GM04503 (cell line): ENCODE measurements at places on chromosomes 1 and 21.

GRCh38 chr1:206469933-206470691 is at the start of gene IKBKE:
IKBKE (plus strand) TSS chr1:206470476; CDS start chr1:206473228, 2,752 bp downstream.
- no peak for DNase-seq

DNA sequence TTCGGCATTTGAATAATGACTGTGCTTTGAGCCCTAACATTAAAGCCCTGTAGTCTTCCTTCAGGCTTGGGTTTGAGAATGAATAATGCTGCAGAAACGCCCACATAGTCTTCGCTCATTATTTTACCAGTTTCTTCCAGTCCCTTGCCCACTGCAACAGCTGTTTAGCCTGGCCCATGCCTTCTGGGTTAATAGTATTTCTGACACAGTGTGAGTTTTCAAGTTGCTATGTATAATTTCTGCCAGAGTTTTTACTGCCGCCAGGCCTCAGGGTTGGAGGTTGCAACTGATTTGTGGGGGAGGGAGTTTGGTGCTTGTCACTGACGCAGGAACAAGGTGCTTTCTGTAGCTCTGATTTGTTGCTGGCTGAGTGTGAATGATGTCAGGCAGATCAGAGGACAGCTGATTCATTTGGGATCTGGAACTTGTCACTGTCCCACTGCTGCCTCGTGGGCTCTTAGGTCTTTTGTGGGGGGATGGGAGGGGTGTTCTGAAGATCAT is 109.8 kb downstream of the MAST2 start:
- DNase-seq: peak; percentile 96

DNA sequence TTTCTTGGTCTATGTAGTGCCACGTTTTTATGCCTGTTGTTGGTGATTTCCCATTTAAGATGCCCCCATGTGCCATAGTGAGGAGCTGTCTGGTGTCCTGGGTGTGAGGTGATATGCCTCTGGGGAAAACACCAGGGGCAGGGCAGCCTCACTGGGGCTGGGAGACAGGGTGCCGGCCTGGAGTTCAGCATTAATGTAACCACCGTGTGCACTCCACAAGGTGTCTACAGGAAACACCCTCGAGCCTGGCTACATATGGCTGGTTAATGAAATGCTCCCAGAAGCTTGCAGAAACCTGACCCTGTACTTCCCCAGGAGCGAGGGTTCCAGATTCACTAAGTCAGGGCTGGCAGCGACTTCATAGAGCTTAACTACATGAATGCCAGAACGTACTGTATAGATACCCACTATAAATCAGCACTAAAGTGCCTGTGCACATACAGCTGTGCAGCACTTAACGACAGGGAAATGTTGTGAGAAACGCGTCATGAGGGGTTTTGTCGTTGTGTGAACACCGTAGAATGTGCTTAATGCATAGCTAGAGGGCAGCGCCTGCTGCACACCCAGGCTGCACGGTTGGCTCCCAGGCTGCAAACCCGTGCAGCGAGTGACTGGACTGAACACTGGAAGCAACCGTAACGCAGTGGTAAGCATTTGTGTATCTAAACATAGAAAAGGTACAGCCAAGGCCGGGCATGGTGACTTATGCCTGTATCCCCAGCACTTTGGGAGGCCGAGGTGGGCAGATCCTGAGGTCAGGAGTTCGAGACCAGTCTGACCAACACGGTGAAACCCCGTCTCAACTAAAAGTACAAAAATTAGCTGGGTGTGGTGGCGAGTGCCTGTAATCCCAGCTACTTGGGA is 10.4 kb downstream of the TFF2 start:
- no peak for DNase-seq

GRCh38 chr1:29218223-29218622 is 12.5 kb downstream of the MECR start:
- DNase-seq: peak; percentile 44

- peak; percentile 8 for DNase-seq
These were observed 21.7 kb downstream of the CACNA1S start for GRCh38 chr1:201090541-201090940.

GRCh38 chr1:193479187-193479586 is 292.8 kb upstream of the B3GALT2 start:
- DNase-seq: no peak

DNA sequence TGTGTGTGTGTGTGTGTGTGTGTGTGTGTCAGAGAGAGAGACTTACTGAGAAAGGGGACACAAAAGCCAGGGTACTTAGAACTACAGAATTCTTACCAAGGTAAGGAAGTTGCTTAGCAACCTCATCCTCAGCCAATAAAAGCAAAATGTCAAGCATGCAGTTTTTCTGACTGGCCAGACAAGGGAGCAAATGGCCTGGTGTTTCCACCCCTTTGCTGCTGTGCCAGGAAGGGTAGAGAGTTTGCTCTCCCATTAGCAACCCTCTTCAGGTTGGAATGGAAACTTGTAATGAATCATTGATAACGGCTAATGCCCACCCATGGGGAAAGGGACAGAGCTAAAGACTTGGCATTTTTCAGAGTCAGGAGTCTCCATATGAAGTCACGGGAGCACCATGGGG is 10.6 kb downstream of the RXRG start:
- no peak for DNase-seq

DNA sequence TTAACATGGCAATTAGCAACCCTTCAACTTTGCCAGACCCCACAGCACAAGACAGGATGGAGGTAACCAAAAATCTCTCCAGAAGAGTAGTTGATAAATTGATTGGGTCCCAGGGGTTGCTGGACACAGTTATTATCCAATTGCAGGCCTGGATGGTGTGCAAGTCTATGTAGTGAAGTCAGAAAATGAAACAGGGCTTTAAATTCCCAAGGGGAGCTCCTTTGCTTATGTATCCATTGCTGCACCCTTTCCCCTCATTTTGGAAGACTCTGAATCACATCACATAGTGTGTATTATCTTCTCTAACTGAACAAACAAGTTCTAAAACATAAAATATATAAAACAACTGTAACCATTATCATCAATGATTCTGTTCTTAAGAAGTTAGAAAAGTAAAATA is 550.2 kb downstream of the LMO4 start:
- no peak for DNase-seq

- peak; percentile 87 for DNase-seq
These were observed 40.6 kb downstream of the AKNAD1 start for GRCh38 chr1:108816049-108816893.

- no peak for DNase-seq
These were observed 13.3 kb upstream of the FMOD start for GRCh38 chr1:203364094-203364801.

DNA sequence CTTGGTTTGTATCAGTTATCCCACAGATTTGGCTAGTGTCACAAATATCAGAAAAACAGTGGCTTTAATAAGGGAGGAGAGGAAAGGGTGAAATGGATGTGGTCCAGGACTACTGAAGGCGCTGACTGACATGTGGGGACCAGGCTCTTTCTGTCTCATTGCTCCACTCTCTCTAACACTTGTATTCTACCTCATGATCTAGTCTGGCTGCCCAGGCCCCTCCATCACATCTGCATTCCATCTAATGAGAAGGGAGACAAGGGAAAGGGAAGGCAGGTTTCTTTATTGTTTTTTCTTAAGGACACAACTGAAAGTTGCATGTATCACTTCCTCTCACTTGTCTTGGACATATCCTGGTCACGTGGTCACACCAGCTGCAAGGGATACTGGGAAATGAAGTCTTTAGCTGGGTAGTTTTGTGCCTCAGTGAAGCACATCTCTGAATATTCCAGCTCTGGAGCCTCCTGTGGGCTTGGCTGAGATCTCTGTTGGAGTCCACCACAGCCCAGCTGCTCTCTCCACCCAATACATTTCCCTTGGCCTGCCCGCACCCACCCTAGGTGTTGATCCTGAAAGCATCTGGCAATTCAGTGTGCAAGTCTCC is 42.0 kb upstream of the PADI2 start:
- DNase-seq: no peak

GRCh38 chr1:171513743-171514142 is 28.4 kb downstream of the PRRC2C start:
- no peak for DNase-seq

DNA sequence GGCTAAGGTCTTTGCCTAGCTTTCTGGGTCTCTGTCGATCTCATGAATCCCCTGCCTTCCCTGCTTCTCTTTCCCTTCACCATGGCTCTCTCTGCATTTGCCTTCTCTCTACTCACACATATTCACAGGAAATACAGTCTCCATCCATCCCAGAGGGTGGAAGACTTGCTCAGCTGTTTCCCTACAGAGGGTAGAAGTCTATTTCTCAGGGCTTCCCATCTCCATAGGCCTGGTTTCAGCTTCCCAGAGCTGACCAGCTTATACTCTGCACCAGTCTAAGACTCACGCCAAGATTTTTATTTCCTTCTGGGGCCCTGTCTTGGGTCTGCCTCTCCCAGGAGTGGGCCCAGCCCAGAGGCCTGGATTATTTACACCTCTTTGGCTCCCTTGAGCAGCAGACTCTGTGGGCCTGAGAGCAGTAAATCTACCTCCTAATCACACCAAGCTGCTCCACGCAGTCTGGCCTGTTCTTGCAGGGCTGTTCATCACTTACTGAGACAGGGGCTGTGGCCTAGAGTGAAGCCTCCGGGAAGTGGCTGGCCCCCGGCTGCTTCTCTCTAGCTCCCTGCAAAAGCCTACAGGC is 102.5 kb downstream of the PLXNA2 start:
- no peak for DNase-seq

GRCh38 chr1:157154291-157154690 is 16.1 kb upstream of the ETV3 start:
- no peak for DNase-seq

DNA sequence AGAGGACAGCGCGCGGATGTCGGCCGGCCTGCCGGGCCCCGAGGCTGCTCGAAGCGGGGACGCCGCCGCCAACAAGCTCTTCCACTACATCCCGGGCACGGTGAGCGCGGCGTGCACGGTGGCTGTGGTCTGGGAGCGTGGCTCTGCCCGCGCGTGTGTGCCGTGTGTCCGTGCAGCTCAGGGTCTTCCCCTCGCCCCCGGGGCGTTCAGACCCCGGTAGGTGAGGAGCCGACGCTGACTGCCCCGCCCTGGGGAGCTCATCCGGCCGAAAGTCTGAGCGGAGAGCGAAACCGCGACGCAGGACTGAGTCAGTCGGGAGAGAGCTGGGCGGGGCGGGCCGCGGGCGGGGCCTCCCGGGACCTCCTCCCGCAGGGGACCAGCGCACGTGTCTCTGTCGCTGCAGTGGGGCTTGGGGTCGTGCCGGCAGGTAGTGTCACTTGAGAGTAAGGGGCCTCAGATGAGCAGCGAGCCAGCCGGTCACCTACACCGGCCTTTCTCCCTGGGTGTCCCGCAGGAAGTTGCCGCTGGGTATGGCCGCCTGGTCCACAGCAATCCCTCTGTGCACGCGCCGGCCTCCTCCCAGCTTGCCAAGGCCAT is 520 bp downstream of the PLEKHN1 start:
- DNase-seq: no peak

GRCh38 chr1:222390181-222390580 is 157.7 kb downstream of the HHIPL2 start:
- no peak for DNase-seq

- DNase-seq: no peak
These were observed 519 bp downstream of the RERE start for GRCh38 chr1:8816831-8817411.

DNA sequence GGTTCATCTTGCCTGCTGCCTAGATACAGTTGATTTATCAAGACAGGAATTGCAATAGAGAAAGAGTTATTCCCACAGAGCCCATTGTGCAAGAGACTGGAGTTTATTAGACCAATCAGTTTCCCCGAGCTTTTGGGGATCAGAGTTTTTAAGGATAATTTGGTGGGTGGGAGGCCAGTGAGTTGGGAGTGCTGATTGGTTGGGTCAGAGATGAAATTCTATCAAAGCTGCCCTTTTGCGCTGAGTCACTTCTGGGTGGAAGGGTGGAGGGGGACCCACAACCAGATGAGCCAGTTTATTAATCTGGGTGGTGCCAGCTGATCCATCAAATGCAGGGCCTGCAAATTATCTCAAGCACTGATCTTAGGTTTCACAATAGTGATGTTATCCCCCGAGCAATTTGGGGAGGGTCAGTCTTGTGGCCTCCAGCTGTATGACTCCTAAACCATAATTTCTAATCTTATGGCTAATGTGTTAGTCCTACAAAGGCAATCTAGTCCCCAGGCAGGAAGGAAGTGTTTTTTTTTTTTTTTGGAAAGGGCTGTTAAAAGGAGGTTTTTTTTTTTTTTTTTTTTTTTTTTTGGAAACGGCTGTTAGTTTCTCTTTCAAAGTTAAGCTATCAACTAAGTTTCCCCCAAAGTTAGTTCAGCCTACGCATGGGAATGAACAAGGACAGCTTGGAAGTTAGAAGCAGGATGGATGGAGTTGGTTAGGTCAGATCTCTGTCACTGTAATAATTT is 7.4 kb downstream of the SLC16A4 start:
- no peak for DNase-seq

- DNase-seq: no peak
These were observed 91.2 kb downstream of the SLC45A1 start for GRCh38 chr1:8409106-8409505.

GRCh38 chr1:232655028-232655745 is 25.3 kb upstream of the SIPA1L2 start:
- no peak for DNase-seq

DNA sequence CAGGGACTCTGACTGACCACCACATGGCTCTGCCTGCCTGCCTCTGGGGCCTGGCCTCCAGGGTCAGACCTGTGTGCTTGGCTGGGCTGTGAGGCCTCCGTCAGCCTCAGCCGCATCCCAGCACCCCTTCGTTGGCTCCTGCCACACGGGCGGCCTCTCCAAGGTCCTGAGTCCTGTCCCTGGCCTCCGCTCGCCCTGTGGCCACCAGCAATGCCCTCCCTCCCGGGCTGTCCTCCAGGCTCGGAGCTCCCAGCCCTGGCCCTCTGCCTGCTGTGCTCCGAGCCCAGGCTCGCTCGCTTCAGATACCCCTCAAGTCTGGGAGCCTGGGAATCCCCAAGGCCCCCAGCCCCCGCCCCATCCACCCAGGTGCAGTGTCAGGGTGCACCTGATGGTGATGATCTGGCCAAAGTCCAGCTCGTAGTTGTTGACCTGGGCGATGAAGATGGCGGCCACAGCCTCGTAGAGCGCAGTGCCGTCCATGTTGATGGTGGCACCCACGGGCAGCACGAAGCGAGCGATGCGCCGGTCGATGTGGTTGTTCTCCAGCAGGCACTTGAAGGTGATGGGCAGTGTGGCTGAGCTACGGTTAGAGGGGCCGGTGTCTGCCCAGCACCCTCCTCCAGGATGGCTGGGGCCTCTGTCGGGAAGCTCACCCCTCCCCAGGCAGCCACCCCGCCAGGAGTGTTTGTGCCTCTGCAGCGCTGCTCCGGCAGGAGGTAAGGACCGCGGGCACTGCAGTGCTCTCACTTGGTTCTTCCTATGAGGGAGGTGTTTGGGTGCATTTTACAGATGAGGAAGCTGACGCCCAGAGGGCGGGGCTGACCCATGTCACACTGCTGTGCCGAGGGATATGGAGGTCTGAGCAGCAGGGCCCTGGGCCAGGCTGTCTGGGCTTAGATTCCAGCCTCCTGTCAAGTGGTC is 28.5 kb downstream of the PODN start:
- DNase-seq: no peak

GRCh38 chr1:232529747-232530146 is 100.2 kb downstream of the SIPA1L2 start:
- no peak for DNase-seq

GRCh38 chr1:156258859-156259258 is 11.0 kb upstream of the PAQR6 start:
- DNase-seq: no peak

- no peak for DNase-seq
These were observed 129.8 kb upstream of the PRDX6 start for GRCh38 chr1:173347282-173347818.
